ENCODE measurements at places on chromosomes 7 and 10.

GRCh38 chr7:133331861-133332260, 79.0 kb downstream of the EXOC4 start:
- DNase-seq: no peak

DNA sequence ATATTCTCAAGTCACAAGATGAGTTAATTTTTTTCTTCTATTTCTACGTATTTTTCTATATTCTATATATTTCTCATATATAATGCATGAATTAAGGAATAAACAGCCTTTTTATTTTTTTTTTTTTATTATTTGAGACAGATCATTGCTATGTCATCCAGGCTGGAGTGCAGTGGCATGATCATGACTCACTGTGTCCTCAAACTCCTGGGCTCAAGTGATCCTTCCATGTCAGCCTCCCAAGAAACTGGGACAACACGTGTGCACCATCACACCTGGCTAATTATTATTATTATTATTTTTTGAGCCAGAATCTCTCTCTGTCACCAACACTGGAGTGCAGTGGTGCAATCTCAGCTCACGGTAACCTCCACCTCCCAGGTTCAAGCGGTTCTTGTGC, 1.5 kb downstream of the CLDN12 start:
- DNase-seq: peak; percentile 54

DNA sequence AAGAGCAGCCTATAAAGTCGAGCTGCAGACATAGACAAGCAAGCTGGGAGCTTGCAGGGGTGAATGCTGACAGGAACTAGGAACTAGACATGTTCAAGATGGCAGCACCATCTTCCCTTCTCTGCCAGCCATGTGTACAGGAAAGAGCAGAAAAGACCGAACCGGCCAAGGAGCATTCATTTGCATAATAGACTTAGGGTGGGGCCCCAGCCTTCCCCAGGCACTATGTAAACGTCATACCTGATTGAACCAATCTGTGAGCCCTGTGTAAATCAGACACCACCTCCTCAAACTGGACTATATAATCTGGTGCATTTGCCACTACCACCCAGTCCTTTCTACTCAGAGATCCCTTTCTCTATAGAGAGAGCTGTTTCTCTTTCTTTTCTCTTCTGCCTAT, 106.9 kb upstream of the FAM3C start:
- no peak for DNase-seq

- DNase-seq: no peak
These were observed 187.4 kb upstream of the GDF10 start for GRCh38 chr10:47112612-47113011.

DNA sequence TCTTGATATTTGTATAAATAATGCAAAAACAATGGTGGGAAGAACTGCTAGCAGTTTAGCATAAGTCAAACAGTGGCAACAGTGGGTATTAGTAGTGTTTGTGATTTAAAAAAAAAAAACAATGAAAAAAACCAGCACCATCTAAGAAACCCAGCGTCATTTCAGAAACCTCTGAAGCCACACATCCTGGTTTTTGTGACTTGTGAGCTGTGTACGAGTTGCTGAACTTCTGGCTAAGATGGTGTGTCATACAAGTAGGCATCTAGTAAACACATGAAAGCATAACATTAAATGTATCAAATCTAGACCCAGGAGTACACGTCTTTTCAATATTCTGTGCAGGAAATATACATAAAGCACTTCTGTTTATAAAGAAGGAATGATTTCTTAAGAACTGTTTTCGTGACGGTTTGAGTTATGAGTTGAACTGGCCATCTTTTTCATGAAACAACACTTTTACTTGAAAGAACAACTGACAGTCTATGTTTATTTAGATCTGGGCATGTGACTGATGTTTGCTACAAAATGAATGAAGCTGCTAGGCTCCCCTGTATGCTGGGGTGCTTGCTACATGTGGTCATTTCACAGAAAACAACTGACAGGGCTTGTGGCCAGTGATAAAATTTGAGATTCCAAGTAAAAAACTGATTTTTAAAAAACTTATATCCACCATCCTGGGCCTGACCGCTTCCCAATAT, 143.5 kb downstream of the PIP4K2A start:
- DNase-seq: no peak

Measured in inflammatory macrophage (primary cell).